ENCODE measurements at places on chromosomes 3 and 15. TPM values are rescaled to one million over a fixed set of nuclear protein-coding genes. Genes with fewer than 3 reads are reported as not detected.

GRCh38 chr3:188472336-188472735 is 318.4 kb downstream of the LPP start:
- DNase-seq = no peak

GRCh38 chr3:170636400-170636973 is 50.6 kb upstream of the SLC7A14 start:
- DNase-seq = no peak

DNA sequence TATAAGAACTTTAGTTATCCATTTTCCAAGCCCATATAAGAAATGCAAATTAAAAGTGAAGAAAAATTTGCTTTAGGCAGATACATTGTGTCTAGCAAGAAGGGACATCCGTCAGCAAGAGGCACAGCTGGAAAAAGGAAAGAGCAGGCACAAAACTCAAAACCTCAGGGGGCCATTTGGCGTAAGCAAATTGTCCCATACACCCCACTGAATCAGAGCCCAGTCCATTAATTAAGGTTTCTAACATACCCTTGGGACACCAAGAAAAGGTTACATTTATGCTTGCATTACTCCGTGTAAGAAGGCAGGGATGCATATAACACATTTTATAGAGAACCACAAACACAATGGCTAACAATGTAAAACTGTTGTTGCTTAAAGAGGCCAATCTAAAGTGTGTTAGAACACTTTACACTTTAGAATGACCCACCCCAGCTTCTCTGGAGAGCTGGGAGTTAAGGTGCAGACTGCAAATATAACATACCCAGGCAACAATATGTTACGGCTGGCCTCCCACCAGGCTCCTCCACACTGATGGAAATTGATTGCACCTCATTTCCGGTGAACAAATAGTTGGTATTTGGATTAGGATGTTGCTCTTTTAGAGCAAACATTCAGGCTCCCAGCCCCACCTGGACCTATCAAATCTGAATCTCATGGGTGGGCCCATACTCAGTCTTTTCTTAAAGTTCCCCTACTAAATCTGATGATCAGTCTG is 23.2 kb downstream of the SEMA5B start:
- no peak for DNase-seq

DNA sequence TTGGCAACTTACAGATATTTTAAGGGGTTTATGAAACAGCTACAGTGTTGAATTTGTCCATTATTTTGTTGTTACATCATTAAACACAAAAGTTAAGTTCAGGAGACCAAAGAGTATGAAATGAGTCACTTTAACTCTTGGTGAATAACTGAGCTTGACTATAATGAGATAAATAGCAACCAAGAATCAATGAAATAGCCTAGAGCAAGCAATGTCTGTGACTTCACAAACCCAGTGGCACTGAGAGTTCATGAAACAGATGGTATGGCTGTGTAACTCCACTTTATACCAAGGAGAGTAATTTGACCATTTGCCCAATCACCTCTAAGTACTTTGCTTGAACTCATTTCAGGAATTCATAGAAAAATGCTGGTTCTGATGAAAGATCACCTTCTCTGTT is 169.6 kb upstream of the GADL1 start:
- no peak for DNase-seq

- no peak for DNase-seq
Observed at GRCh38 chr3:89114841-89115223, 7.4 kb downstream of the EPHA3 start.

- DNase-seq = no peak
Observed at GRCh38 chr3:35744419-35744818, 105.1 kb downstream of the ARPP21 start.

- no peak for DNase-seq
Observed at GRCh38 chr3:120763601-120764000, 21.1 kb downstream of the GTF2E1 start.

DNA sequence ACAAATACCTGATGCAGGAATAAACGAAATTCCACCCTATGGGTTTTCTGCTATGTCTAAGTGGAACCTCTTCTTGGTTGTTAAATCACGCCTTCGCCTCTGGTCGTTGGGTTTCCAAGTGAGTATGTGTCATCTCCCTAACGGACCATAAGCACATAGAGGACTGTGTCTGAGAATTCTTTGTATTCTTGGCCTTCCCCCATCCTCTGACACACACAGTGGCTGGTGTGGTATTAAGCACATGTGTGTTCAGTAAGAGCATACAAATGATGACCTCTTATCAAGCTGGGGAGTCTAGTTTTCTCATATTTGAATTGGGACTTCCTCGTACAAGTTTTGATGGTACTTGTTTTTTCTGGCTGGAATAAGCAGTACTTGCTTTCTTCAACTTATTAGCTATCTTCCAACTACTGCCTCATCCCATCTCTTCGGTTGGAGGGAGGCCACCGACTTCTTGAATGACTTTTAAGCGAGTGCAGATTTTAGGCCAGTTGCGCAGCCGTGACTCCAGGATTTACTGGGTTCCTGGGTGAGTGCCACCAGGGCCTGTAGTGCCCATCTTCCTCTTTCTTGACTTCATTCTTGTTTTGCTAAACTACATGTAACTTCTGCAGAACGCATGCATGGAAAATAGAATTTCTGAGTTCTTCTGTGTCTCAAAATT is 240.2 kb downstream of the ADAMTS17 start:
- DNase-seq = peak; percentile 82

LMLN gene
- total RNA-seq = 6.5 TPM

TTLL13 gene
- total RNA-seq = not detected

SMCO1 gene
- not detected for total RNA-seq

GNAT1 gene
- total RNA-seq = not detected

HES1 gene
- total RNA-seq = 19.5 TPM

USP3 gene
- total RNA-seq = 41.8 TPM
